ENCODE measurements at places on chromosomes 12 and 14.

DNA sequence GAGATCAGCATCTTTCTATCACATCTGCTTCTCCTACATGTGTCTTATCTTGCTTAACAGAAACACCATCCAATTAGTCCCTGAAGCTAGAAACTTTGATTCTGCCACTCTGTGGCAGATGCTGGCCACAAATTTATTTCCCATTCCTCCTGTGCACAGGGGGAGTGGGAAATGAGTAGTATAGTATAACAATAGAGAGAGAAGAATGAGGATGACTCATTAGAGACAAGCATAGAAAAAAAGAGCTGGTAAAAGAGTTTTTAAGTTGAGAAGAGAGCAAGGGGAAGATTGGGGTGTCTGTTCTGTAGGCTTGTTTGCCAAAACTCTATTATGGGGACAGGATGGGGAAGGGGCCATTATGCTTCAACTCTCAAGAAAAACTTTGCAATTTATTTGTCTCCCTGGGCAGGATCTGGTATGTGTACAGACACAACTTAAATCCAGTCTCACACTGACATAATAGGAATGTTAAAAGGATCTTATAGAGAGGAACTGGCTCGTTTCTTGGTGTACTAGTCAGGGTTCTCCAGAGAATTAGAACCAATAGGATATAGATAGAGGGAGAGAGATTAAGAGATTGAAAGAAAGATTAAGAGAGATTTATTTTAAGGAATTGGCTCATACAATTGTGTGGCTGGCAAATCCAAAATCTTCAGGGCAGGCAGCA, 142.6 kb upstream of the CPSF6 start:
- DNase-seq = no peak

GRCh38 chr12:129659961-129660622, 243.7 kb downstream of the TMEM132D start:
- no peak for DNase-seq

GRCh38 chr12:42582050-42582449, 7.5 kb downstream of the PRICKLE1 start:
- DNase-seq = no peak

DNA sequence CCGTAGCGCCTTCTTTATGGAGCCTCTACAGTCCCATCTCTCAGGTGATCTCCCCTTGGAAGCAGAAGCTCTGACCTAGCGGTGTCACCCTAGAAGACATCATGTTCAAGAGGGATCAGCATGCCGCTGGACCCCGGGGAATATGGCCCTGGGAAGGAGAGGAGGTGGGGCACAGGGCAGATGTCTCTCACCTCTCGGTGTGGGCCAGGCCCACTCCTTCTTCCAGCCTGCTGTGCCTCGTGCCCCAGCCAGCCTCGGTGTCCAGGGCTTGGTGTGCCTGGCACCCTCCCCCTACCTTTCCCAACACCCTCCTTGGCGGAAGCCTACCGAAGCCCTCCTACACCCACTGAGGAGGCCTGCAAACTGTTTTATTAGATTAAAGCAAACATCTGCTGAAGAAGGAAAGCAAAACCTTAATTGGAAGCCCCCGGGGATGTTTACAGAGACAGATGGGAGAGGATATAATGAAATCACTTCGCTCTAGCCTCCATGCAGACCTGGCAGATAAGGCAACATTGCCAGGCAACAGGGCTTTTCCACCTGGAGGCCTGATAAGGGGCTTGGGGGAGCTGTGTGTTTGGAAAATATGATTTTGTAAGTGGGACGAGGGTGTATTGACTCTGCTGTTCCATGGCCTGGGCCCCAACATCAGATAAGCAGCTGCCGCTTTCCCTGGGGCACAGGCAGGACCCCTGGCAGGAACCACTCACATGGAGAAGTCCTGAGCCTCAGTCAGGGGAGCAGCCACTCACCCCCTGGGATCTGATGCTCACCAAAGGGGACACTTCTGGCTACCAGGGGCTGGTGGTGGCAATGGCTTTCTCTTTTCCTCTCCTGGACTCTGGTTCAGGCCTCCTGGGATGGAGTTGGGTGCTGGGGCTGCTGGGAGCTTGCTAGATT, 5.7 kb upstream of the CHGA start:
- DNase-seq = no peak

GRCh38 chr12:67916266-67916970, 72.8 kb upstream of the IFNG-AS1 start:
- DNase-seq = no peak
